Stimulated activated naive CD8-positive, alpha-beta T cell treated with anti-CD3 and anti-CD28 coated beads, Interleukin-15, amount 100 ng/mL, for 72 hours (primary cell): ENCODE measurements at places on chromosomes 5 and 9.

DNA sequence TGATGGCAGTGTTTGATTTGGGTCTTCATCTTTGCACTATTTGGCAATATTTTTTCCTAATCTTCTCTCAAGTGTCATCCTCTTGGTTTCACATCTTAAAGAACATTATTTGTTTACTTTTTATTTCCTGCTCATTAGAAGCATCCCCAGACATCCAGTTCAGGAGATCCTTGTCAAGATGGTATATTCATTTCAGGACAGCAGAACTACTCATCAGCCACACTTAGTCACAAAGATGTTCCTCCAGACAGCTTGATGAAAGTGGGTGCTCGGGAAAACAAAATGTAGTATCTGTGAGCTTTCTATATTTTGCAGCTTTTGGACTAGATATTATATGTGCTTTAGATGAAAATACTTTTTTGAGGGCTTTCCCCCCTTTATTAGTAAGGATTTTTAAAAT lies 72.1 kb upstream of the SREK1 start:
- DNase-seq: no peak

- no peak for DNase-seq
These were observed 43.1 kb downstream of the SPATA31D1 start for GRCh38 chr9:82031538-82032280.

DNA sequence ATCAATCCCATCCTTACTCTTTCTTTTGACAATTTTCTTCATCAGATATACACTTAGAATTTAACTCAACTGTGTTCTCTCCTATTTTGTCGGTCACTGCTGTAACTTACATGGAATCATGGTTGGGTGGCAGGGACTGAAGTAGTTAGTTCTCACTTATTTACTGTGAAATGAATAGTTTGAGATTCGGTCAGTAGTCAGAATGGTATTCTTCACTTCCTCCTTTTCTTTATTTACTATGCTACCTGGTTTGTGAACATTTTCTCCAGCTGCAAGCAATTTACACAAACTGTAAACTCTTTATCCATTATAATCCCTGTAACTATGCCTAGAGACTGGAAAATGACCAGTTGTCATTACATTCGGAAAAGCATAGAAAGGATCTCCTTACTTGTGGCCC lies 41.5 kb upstream of the GDNF start:
- DNase-seq: no peak

DNA sequence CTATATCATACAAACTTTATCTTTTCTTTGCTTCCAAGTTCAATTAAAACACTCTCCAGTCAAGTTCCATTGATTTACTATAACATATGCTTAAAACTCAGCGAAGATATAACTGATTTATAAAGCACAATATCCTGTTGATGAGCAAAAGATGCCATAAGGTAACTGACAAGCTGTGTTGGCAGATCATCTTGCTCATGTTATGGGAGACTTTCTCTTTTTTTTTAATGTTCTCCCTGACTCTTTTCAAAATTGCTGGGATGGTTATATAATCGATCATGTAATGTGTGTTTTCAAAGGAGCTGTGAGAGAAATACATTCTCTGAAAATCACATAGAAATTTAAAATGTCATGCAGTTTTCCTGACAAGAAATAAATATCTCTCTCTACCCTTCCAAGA lies 293.5 kb downstream of the MED10 start:
- no peak for DNase-seq

DNA sequence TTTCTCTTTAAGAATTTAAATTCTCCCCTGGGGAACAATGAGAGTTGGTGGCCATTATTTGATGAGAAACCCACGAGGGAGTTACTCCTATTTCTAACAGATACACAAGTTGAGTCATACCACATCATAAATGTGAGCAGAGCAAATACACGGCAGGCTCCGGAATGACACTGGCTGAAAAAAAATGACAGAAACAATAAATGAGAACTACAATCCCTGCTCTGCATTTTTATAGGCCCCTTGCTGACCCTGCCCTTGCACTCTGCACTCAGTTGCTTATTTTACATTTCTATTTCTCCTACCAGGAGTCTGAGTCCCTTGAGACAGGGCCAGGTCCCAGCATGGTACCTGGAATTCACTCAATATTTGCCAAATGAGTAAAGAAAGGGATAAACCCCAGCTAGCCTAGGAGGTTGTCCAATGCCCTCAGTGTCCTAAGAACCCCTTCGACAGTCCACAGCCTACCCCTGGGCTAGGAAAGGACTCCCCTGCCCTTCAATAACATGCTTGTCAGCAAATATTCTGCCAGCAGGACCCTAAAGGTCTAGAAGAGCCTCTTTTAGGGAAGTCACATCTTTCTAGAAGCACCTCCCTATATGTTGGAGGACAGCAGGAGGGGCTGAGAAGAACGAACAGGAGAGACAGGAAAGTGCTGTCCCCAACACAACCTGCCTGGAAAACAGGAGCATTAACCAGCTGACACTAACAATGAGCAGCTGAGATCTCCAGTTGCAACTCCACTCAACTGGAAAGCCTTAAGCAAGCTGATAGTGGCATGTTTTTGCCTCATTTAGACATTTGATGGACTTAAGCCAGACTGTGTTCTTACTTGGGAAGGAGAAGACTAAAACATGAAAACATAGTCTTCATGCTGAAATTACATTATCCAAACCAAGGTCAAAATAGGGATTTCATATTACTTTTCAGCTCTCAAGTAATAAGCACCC lies 191.2 kb downstream of the ACTL7B start:
- DNase-seq: no peak

DNA sequence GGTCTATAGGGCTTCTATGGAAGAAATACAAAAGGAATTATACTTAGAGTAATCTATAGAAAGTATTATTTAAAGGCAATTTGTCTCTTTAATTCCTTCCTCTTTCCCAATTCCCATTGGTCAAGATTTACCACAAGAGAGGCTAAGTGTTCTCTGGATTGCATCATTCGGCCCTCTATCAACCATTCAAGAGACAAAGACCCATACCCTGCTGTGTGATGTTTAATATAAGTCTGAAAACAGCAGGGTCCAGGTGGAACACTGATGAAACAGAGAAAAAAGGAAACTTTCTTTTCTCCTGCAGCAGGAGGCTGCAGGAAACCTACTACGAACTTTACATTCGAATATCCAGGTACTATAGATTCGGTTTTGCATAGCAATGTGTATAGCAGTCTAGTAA lies 323.4 kb downstream of the CHSY3 start:
- no peak for DNase-seq

DNA sequence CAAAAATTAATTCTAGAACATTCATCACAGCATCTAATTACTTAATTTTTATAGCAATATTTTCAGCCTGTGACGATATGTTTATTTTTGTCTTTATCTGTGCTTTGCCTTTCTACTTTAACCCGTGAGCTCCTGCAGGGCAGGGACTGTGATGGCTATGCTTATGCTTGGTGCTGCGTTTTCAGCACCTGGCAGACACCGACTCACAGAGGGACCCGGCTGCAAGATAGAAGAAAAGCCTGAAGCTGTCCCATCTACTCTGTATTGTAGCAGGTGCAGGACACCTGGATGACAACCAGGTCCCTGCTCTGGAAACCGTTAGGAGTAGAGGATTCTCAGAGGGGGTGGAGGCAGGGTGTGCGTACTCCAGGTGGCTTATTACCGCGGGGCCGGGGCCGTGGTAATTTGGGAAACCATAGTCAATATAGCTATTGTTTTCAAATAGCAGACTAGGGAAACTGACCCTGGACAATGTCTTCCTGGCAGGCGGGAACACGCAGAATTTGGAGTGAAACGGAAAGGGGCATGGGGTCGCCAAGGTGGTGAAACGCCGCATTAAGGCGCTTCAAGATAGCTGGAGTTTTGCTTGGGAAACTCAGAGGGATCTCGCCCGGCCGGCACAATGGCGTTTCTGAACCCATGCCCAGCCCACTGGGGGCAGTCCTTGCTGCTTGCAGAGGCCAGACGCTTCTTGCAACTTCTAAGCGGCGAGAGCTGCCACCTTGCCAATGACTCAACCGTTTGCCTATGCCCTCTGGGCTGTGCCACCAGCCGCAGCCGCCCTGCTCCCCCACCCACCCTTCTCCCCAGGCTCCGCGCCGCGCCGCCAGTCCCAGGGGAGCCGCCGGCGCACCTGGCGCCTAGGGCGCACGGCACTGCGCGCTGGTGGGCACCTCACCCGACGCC lies 140.1 kb upstream of the PALM2AKAP2 start:
- no peak for DNase-seq

- no peak for DNase-seq
These were observed 1.5 kb upstream of the GABBR2 start for GRCh38 chr9:98709968-98710965.

DNA sequence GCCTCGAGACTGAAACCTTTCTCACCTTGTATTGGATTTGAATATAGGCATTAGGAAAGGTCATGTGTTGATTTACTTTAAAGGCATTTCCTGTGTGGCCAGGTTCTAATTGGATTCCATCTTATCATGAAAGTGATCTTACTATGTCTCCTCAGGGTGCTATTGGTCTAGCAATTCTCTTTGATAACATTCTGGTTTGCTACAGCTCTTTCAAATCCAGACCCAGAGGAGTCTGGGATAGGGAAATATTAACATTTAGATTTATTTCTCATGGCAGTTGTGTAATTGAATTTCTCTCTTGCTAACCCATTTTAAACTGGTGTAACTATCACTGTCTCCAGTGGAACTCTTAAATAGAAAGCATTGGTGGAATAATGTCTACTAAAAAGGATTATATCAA lies 69.9 kb upstream of the NMUR2 start:
- no peak for DNase-seq

GRCh38 chr9:102497709-102498108 lies 497.4 kb upstream of the CYLC2 start:
- no peak for DNase-seq

DNA sequence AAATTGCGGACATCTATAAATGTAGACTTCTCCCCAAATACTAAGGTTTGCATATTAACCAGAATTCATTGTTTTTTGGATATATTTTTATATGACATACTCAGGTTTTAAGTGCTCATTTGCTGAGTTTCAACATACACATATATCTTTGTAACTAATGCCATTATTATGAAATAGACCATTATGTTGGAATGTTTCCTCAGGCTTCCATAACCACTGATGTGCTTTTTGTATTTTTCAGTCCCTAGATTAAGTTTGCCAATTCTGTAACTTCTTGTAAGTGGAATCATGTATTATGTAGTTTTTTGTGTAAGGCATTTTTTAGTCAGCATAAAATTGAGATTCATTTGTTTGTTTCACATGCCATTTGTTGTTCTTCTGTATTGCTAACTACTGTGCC lies 32.1 kb downstream of the HSPA4 start:
- no peak for DNase-seq

GRCh38 chr5:177611446-177612214 lies 11.7 kb downstream of the B4GALT7 start:
- no peak for DNase-seq

GRCh38 chr9:8652255-8652654 lies 852.7 kb upstream of the DMAC1 start:
- DNase-seq: no peak

DNA sequence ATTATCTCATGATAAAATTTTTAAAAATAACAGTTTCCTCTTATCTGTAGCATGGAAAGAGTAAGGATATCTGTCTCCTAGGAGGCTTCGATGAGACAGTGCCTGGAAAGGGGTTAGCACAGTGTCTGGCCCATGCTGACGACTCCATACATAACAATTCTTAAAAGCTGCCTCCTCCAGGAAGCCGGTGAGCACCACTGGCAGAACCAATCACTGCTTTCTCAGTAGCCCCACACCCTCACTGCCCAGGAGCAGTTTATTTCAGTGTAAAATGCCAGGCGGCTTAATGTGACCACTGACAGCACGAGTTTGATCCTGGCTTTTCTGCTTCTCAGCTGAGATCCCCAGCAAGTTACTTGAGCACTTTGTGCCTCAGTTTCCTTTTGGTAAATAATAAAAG lies 1.2 kb upstream of the NIPAL4 start:
- no peak for DNase-seq

DNA sequence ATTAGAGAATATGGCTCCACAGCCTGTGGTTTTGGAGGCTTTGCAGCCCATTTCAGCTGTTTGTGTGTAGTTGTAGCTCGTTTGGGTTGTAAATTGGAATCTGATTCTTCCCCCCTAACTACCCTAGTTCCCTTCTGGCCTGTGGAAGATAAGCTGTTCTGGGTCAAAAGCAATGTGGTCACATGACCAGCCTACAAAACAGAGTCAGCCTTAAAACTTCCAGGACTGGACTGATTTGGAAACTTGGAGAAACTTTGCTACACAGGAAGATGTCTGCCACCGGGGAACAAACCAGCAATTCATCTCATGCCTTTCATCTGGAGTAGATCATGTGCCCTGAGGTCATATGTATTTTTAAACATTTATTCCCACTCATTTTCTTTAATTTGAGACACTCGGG lies 83.8 kb downstream of the DAPK1 start:
- no peak for DNase-seq

DNA sequence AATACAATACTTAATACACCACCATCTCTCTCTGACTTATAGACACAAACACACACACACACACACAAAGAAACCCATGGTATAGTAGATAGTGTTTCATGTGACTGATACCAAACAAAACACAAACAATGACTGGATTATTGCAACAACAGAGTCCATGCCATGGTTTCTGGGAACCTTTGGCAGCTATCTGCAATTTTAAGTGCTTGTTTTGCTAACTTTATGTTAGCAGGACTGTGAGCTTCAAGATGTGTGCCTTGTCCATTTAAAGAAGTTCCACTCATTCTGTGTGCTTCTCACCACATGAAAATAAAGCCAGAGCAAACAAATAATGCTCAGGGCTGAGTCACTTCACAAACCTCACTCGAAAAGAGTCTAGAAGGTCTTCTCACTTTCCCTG lies 15.1 kb upstream of the LURAP1L start:
- DNase-seq: no peak

DNA sequence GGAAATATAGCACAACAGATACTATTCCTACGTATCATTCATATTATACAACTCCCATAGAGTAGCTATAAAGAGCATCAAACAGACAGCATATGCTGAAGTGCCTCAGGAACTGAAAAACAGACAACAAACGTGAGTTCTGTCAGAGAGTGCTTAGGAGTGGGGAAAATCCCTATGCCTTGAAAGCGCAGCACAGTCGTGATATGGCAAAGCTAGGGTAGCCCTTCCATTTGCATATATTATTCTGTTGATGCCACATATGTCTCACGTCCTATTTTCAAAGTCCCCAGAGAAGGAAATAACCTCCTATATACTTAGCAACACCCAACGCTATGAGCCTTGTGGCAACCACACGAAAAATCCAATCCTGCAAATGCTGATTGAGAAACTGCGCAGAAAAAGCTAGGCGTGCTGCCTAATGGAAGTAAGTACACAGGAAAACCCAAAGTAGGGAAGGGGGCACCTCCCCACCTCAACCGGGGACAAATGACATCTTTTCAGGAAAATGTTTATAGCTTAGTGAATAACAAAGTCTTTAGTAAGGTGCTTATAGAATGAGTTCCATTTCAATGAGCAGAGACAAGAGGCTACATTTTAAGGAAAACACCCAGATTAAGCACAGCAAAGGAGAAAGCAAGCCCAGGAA lies 105.1 kb downstream of the MED10 start:
- DNase-seq: no peak

- no peak for DNase-seq
These were observed 376.3 kb upstream of the ACTBL2 start for GRCh38 chr5:57858905-57859304.

DNA sequence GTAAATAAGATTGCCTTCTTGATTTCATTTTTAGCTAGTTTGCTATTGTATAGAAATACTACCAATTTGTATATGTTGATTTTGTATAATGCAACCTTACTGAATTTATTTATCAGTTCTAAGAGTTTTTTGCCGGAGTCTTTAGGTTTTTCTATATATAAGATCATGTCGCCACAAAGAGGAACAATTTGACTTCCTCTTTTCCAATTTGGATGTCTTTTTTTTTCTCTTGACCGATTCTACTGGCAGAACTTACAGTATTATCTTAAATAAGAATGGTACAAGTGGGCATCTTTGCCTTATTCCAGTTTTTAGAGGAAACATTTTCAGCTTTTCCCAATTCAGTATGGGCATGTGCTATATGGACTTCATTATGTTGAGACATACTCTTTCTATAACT lies 624.7 kb upstream of the ACO1 start:
- no peak for DNase-seq
